ENCODE measurements at places on chromosomes 4 and X. TPM values are rescaled to one million over a fixed set of nuclear protein-coding genes. Genes with fewer than 3 reads are reported as not detected.

GRCh38 chr4:175290401-175290800 lies 372.2 kb downstream of the ADAM29 start:
- H3K27ac ChIP-seq = no peak overlapping the region
- H3K27me3 ChIP-seq = no peaks in the 10 kb centered on the region
- H3K4me1 ChIP-seq = no peaks in the 10 kb centered on the region
- no peak overlapping the region for H3K4me3 ChIP-seq
- H3K36me3 ChIP-seq = no peaks in the 10 kb centered on the region

DNA sequence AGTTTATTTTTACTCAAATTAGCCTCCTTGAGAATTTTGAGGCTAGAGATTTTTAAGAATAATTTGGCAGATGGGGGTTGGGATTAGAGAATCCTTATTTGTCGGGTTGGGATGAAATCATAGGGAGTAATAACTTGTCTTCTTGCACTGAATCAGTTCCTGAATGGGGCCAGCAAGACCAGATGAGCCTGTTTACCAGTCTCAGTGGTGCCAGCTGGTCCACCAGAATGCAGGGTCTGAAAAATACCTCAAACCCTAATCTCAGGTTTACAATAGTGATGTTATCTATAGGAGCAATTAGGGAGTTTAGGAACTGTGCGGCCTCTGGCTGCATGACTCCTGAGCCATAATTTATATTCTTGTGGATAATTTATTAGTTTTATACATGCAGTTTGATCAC lies 705.9 kb upstream of the AGA start:
- H3K27me3 ChIP-seq = no peaks in the 10 kb centered on the region
- H3K4me3 ChIP-seq = no peak overlapping the region
- no peak overlapping the region for H3K27ac ChIP-seq
- peaks cover 9% of the 10 kb centered on the region for H3K4me1 ChIP-seq
- DNase-seq = no peak

- H3K27me3 ChIP-seq = no peaks in the 10 kb centered on the region
- peaks cover 2% of the 10 kb centered on the region for H3K4me1 ChIP-seq
- no peak overlapping the region for H3K27ac ChIP-seq
- H3K4me3 ChIP-seq = no peak overlapping the region
- DNase-seq = no peak
- no peaks in the 10 kb centered on the region for H3K36me3 ChIP-seq
Measured at GRCh38 chr4:168605411-168605810, 108.6 kb downstream of the PALLD start.

- H3K27ac ChIP-seq = no peak overlapping the region
- no peaks in the 10 kb centered on the region for H3K36me3 ChIP-seq
- DNase-seq = no peak
Measured at GRCh38 chr4:40321574-40322275, 13.4 kb upstream of the CHRNA9 start.

- H3K27ac ChIP-seq = peak overlapping the region; percentile 86
- H3K27me3 ChIP-seq = peaks cover 5% of the 10 kb centered on the region
- no peak overlapping the region for H3K4me3 ChIP-seq
- H3K4me1 ChIP-seq = peaks cover 26% of the 10 kb centered on the region
Measured at GRCh38 chr4:81786766-81787165, 315.1 kb upstream of the RASGEF1B start.

The OTC gene
- total RNA-seq = not detected

The MTTP gene
- not detected for total RNA-seq

- no peaks in the 10 kb centered on the region for H3K36me3 ChIP-seq
- peaks cover 3% of the 10 kb centered on the region for H3K4me1 ChIP-seq
- no peak for DNase-seq
- no peak overlapping the region for H3K4me3 ChIP-seq
- H3K27me3 ChIP-seq = peaks cover 2% of the 10 kb centered on the region
Measured at GRCh38 chrX:73126240-73126639, 46.9 kb upstream of the PABPC1L2A start.

The TBC1D8B gene
- total RNA-seq = 4.6 TPM

GRCh38 chr4:42720533-42720932 lies 63.6 kb upstream of the ATP8A1 start:
- peaks cover 5% of the 10 kb centered on the region for H3K36me3 ChIP-seq
- no peak overlapping the region for H3K27ac ChIP-seq
- peaks cover 5% of the 10 kb centered on the region for H3K4me1 ChIP-seq
- DNase-seq = no peak

DNA sequence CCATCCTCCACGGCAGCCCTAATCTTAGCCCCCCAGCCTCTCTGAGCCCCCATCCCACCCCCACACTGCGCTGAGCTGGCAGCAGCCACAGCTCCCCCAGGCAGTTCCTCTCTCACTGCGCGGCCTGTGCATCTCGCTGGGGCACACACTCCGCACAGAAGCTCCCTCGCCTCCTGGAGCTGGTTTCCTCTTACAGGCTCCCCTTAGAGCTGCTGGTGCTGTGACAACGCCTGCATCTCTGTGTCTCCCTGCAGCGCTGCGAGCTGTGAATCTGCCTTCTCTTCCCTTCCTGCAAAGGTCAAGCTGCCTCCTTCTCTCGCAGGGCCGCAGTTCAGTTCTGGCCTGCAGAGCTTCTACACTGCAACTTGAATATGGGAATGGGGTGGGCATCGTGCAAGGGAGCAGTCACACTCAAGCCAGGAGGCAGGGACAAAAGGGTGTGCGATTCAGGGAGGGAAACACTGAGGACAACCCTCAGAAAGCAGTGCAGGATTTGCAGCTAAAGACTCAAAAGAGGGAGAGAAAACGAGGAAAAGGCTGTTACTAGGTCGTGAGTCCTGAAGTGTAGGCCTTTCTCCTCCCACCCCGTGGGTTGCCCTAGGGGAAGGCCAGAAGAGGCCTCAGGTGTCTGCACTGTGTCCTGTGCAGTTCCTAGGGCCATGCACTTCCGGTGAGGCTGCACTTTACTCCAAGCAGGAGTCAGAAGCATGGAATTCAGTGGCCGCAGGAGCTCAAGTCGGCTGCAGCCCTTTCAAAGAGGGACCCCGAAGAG lies 87.0 kb downstream of the BCOR start:
- H3K27ac ChIP-seq = no peak overlapping the region
- H3K4me1 ChIP-seq = peaks cover 14% of the 10 kb centered on the region
- H3K4me3 ChIP-seq = peak overlapping the region; percentile 75

The GPR82 gene
- not detected for total RNA-seq

The ANAPC10 gene
- 16.2 TPM for total RNA-seq

DNA sequence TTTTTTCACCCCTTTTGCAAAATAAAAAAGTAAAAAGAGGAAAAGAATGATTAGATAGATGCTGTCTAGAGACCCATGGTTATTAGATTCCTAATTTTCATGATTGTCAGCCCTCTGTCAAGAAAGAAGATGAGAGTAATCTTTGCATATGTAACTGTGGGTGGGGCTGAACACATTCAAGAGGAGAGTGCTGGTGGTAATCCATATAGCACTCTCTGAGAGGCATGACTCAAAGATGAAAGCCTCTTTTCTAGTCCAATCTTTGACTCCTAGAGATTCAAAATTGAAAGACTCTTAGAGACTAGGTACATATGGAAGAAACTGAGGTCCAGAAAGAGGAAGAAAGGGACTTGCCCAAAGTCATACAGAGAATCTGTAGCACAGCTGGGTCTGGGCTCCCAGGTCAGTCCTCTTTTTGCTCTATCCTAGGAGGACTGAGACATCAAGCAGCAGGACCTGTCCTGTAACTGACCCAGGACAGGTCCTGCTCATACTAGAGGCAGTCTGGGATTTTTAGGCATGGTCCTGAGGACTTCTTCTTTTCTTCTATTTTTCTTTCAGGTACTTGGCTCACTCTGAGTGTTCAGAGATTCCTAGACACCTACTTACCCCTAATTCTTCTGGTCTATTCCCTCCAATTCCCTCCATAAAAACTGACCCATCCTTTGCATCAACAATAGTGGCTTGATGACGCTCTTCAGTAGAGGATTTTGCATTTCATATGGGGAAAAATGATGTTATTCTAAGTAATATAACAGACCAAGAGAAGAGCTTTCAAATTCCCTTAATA lies 23.8 kb downstream of the VSIG4 start:
- peaks cover 2% of the 10 kb centered on the region for H3K27me3 ChIP-seq
- H3K27ac ChIP-seq = no peak overlapping the region
- no peak overlapping the region for H3K4me3 ChIP-seq
- no peak for DNase-seq

DNA sequence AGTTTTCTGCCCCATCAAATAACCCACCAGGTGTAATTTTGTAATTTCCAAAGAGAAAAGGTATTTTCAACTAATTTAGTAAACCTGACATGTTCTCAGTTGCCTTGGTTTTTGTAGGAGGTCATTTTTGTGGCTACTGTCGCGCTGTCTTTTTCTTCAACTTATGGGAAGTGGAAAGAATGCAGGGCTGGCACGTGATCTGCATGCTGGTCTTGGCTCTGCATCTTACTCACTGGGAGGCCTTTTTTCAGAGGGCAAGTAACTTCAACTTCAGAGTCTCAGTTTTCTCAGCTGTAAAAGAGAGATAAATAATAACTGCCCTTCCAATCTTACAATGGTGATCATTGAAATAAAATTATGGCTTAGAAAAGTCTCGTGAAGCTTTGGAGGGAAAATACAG lies 109.9 kb upstream of the SMIM10 start:
- no peak for DNase-seq
- no peaks in the 10 kb centered on the region for H3K36me3 ChIP-seq
- H3K4me3 ChIP-seq = no peak overlapping the region

Measured in glutamatergic neuron (in vitro differentiated cells).